ENCODE measurements at places on chromosomes 6 and 20.
A peak's percentile ranks its signal among the peaks of the same experiment; 100 is the strongest.

- peak; percentile 67 for DNase-seq
Measured at GRCh38 chr6:73394577-73395354, at the start of gene DDX43. Gene DDX43, plus strand, starts transcription at chr6:73394828. Its CDS starts 78 bp downstream, at chr6:73394906.

GRCh38 chr20:3559637-3560036 lies 88.8 kb downstream of the ATRN start:
- no peak for DNase-seq

DNA sequence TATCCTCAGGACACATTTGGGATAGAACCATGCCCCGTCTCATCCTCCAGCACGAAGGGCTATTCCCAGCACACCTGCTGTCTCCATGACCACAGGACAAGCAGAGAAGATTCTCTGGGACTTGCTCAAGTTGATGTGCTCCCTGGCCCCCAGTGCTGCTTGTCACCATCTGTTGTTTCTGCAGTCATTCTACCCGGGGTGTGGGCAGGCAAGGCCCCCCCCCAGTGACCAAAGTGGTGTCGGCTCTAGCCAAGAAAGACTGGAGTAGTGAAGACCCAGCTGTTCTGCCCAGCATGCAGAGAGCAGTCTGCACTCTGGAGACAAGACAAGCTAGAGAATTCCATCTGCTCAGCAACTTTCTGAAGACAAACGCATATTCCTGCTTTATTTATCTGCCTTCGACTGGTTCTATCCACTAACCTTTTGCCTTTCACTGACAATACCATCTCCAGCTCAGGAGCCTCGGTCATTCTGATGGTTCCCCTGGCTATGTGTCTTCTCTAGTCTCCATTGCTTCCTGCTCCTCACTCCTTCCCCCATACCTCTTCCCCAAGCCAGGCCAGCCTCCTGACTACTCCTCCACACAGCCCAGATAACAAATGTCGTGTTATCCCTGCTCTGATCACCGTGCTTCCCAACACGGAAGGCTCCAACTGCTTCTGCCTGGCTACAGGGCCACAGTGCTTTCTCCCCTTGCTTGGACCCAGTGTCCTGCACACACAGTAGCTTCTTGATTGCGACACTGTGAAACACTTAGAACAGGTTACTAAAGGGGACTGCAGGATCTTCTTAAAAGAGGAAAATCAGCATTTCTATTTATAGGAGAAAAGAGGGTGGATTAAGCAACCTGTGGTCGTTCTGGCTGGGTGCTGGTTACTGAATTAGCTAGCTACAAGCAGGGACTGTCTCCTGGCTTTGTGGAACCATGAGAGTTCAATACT lies 86.7 kb upstream of the EMILIN3 start:
- no peak for DNase-seq

DNA sequence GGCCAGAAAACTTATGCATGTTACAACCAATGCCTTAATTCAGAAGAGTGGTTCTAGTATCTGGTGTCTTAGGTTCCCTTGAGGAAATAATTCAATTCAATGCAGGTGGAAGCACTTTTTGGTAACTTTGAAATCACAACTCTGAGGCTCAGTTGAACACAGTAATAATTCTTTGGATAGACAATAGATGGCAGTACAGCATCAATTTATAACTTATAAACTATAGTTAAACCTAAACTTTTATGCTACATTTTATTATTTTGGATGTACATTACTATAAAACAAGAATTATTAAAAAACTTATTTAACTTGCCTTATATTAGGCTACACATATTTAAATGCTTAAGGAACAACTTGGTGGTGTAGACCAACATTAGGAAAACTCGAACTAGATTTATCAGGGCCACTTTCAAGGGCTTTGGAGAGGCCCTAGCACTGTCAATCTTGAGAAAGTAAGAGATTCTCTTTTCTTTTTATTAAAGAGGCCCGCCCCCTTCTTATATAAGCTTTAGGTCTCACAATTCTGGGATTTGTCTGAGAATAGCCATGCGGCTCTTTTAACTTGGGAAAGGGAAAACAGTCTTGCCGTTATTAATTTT lies 85.9 kb downstream of the CRYBG1 start:
- no peak for DNase-seq

DNA sequence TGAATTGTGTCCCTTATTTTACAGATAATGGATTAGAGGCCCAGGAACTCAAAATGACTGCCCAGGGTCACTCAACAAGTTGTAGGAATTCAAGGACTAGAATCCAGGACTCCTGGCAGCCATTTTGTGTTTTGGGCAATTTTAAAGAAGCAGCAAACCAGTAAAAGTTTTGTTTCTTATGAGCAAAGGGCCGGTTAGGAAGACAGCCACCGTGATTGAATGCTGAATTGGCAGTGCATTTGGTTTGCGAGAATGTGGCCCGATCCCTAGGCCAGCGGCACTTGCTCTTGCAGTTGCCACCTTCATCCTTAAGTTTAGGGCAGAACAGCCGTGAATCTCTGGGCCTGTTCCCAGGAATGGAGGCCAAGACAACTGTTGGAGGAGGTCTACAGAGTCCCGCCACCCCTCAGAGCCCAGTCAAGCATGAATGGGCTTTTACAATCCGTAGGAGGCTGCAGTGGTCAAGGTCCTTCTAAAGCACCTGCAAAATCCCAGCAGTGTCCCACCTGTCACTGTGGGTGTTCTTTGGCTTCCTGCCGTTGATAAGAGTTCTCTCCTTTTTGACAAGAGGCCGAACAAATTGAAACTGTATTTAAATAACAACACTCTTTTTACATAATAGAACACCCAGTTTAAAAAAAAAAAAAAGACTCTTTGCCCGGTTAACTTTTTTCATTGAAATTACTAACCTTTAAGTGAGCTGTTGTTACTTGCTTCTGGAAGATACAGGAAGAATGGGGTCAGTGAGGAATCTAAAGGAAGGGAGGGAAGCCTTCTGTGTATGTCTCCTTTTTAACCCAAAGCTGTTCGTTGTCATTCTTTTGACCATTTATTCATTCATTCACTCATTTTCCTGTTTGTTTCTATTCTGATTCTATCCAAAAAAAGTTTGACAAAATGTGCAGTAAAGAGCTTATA lies 68.7 kb downstream of the PHACTR2 start:
- no peak for DNase-seq

DNA sequence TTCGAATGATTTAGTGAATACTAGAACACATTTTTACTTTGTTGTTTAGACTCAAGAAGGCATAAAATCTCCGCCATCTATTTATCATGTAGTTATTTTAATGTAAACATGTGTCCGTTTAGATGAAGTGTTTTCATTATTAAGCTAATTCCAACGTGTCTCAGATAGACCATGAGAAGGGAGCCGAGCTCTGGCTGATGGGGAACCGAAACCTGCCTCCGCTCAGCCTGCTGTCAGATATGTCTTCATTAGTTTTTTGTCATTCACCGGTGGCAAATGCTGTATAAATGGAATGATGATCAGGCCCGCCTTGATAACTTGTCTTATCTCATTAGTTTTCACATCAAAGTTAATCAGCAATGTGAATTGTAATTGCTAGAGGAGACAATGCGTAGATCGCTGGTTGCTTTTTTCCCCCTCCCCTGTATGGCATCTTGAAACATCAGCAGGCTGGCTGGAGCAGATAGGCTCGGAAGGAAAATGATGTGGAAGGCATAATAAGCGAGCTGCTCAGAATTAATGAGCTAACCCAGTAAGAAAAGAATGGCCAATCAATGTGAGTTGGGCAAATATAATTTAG lies 136.4 kb downstream of the LINC00237 start:
- DNase-seq: no peak

DNA sequence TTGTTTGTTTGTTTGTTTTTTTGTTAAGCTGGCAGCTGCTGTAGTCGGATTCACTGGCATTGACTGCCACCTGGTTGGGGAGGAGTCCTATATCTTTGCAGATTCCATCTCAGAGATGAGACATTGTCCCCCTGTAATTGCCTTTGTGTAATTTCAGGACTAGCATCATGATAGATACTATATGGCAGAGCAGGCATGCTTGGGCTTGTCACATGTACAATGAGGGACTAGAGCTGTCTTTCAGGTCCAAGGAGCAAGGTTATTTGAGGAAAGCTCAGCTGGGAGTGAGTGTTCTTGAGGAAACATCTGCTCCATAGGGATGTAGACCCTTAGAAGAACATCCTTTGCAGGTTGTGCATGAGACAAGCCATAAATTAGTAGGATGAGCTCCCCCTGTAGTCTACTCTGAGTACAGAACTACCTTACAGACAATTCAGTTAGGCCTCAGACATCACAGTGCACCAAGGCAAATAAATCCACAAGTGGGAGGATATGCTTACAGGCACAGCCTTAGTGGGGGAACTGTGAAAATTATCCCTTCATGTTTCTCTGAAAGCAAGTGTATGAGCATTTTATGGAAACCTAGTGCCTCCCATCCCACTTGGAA lies 62.1 kb downstream of the BMP2 start:
- DNase-seq: no peak

GRCh38 chr6:117477988-117478852 lies 4.3 kb upstream of the DCBLD1 start:
- no peak for DNase-seq

DNA sequence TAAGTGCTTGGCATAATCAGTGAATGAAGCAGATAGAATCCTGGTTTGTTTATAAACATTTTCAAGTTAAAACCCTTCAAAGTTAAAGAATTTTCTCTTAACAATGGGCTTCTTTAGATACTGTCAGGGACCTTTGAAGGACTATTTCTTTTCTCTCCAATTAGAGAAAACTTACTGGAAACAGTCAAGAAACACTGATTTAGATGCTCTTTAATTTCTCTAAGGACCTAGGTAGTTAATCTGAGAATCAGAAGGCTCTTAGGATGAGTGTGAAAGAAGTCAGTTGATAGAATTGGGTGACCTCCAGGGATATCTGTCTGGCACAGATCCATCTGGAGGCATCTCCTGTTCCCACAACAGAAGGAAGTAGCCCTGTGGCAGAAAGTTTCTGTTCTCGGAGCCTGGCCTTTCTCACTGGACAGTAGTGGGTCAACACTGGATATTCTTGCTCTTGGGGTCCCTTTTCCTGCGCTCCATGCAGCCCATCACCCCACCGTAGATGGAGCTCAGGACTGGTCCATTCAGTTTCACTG lies 22.5 kb downstream of the KIAA0408 start:
- no peak for DNase-seq

- DNase-seq: peak; percentile 92
Measured at GRCh38 chr6:36340618-36341454, 4.1 kb upstream of the BNIP5 start.
